Glomerular endothelial cell (primary cell): ENCODE measurements at places on chromosomes 4 and X. TPM values are rescaled to one million over a fixed set of nuclear protein-coding genes. Genes with fewer than 3 reads are reported as not detected.

DNA sequence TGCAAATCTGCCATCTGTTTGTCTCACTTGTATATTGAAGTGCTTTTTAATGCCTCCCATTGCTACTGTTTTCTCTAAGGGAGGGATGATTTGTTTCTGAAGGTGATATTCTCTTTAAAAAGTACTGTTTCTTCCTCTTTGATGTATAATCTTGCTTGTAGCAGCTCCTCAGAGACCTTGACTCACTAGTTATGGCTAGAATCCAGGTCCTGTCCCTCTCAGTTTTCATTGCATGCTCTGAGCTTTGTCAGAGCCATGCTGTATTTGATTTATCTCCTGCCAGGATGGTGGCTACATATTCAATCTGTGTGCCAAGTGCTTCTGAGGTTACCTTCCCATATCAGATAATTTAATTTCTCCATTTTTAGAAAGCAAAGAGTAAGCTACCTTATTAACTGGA, 56.0 kb downstream of the GLUD2 start:
- no peak for DNase-seq

GRCh38 chr4:76813070-76813469, 84.9 kb downstream of the SOWAHB start:
- DNase-seq = no peak

DNA sequence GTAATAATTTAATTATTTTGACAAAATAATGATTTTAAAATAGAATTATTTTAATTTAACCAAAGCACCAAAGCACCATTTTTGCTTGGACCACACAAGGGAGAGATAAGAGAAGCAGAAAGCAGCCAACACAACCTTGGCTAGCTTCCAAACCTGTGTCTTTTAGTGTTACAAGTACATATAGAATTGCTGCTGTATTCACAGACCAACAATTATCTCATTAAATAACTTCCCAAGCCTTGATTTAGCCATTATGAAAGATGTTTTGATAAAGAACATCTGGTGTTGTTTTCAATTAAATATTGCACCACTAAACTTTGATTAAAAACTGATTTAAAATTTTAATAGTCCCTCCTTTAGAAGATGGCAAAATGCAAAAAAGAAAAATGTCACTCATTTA, 14.0 kb upstream of the IGFBP7 start:
- no peak for DNase-seq

DNA sequence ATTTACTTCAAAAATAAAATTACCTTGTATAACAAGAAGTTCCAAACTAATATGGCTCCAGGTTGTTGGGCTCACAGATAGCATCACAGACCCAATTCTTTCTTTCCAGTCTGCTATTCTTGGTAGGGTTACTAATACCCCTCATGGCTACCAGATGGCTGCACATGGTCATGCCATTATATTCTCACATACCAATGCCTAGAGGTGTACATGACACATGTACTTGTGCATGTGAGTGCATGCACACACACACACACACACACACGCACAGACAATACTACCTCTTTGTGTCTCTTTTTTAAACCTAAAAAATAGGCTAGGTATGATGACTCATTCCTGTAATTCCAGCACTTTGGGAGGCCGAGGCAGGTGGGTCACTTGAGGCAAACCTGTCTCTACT, 31.1 kb downstream of the FBXO8 start:
- no peak for DNase-seq

ESX1 gene
- total RNA-seq = not detected in 2 replicates

GPR34 gene
- total RNA-seq = not detected in 2 replicates

MAEA gene
- total RNA-seq = 71.9 and 80.0 TPM in 2 replicates

ASB11 gene
- total RNA-seq = not detected in 2 replicates

CAPN6 gene
- not detected in 2 replicates for total RNA-seq

MEPE gene
- total RNA-seq = not detected in 2 replicates

ARHGAP24 gene
- 34.2 and 69.2 TPM in 2 replicates for total RNA-seq

FAM184B gene
- not detected in 2 replicates for total RNA-seq
